ENCODE measurements at places on chromosomes 3 and 15.

DNA sequence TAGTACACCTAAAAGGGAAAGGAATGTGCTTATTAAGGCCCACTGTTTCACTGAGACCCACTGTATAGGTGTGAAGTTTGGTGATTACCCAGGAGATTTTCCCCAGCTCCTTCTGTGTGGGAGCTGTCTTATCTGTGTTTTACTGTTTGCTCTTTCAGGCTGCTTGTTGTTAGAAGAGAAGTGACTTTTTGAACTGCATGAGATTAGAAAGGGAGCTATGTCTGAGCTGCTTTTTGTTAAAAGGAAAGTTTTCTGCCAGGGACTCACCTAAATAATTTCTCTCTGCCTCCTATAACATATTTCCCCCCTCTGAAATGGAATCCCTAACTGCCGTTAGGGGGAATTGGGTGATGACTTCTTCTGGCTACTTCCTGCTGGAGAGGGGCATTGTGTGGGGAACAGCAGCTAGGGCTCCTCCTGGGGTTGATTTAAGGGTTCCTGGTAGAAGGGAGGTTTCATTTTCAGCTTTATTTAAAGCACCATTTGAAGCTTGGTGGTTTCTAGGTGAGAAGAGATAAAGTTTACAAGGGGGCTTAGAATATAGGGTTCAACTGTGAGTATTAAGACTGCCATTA, 77.1 kb upstream of the ATP11B start:
- peak; percentile 54 for DNase-seq

DNA sequence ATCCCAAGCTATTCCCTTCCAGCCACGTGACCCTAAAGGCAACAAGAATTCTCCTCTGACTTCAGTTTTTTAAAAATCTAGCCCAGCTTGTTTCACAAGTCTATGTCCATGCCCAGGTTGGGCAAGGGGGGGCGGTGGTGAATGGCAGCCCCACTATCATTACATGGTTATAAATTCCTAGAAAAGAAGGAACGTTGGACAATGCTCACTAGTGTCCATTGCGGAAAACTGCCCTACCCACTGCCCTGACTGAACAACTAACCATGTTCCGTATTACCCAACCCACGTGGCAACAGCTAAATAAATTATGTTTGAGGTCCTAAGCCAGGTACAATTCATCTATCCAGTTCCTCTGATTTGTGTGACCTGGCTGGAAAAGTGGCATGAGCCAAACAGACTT, 8.7 kb upstream of the TAFA4 start:
- no peak for DNase-seq

- no peak for DNase-seq
Observed at GRCh38 chr15:75161106-75161916, 40.4 kb upstream of the C15orf39 start.

DNA sequence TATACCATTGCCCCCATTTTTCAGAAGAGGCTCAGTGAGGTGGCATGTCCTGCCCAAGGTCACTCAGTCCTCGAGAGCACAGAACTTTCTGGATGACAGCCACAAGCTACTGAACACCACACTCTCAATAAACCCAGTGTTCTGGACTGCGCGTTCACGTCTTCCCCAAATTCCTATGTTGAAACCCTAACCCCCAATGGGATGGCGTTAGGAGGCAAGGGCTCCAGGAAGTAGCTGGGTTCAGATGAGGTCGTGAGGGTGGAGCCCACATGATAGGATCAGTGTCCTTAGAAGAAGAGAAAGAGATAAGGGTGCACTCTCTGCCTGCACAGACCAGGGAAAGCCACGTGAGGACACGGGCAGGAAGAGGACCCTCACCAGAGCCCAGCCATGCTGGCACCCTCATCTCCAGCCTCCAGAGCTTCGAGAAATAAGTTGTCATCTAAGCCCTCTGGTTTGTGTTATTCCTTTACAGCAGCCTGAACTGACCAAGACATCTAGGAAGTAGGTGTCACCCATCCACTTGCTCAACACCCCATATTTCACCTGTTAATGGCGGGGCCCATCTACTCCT, 324.0 kb downstream of the UACA start:
- no peak for DNase-seq

DNA sequence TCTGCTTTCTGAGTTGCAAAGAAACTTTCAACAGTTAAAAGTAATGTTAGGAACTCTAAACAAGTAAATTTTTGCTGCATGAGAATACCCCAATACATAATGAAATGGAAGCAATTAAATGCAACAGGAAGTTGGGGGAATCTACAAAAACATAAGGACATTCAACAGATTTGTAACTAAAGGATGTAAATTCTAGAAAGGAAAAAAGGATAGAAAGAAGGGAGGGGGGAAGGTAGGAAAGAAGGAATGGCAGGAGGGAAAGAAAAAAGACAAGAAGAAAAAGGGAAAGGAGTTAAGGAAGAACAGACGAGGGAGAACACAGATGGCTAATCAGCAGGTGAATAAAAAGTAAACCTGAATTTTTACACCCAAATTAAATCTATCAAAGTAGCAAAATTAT, 22.3 kb upstream of the ANP32A start:
- no peak for DNase-seq

- no peak for DNase-seq
Observed at GRCh38 chr3:10514407-10515069, 9.2 kb upstream of the ATP2B2 start.

- DNase-seq = no peak
Observed at GRCh38 chr15:29664406-29664805, 157.9 kb downstream of the TJP1 start.

- DNase-seq = no peak
Observed at GRCh38 chr3:35422836-35423601, 216.3 kb upstream of the ARPP21 start.

DNA sequence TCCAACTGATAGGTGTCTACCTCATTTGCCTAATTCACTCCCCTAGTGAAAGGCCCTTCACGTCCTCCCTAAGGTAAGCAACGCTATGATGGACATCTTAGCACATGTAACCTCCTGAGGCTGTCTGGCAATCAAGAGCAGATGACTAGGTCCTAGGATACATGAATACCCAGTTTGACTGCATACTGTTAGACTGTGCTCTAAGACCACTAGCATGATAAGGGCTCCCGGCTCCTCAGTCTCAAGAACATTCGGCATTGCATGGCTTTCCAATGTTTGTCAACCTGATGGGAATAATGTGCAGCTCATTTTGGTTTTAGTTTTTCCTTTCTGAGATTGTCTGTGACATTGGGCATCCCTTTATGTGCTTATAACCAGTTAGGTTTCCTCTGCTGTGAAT, 152.1 kb downstream of the UACA start:
- DNase-seq = peak; percentile 34

- peak; percentile 77 for DNase-seq
Observed at GRCh38 chr3:130093741-130094391, 12.2 kb downstream of the ALG1L2 start.

DNA sequence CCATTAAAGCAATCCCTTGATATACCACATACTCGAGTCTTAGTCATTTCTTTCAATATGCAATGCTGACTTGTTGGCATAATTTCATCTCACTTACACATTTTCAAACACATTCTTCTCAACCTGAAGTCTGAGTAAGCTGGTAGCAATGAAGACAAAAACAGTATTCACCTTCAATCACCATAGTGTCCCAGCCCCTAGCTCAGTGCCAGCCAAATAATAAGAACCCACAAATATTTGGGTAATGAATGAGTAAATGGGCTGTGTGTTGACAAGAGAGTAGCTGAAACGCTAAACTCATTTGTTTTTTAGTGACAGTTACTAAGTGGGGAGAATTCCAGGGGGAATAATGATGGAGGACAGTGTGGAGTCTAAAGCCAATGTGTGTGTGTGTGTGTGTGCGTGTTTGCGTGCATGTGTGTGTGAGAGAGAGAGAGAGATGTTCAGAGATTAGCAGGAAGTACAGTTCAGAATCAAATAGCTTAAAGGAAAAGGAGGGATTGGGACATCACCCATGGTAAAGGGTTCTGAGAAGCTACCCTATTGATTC, 165.7 kb downstream of the GAP43 start:
- no peak for DNase-seq

DNA sequence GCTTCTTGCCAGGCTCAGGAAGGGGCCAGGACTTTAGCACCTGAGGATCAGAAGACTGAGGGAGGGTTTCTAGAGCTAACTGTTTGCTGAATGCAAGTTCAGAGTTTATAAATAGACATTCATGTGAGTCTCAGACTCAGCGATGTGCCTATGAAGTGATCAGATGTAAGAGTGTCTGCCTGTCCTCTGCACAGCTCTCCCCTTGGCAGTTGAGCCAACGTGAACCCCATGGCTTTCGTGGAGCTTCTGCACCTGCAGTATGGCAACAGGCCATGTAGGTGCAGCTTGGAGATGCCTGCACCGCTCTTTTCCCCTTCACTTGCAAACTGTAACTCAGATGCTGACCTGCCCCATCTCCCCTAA, 141.9 kb downstream of the CHDH start:
- no peak for DNase-seq

DNA sequence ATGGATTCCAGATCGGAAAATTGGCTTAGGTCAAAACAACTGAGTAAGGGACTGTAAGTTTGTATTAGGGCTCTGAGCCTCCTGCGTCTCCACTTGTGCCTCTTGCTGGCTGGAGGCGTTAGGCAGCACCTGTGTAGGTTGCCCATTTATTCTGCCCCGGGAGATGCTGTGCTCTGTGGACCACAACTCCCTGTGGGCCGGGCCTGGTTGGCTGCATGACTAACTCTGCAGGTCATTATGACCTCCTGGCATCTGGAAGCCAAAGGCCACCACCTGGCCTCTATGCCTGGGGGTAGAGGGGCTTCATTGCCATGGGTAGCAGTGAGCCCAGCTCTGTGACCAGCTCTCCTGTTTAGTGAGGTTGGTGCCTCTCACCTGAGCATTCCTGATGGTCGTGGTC, 36.0 kb upstream of the BDH1 start:
- no peak for DNase-seq

GRCh38 chr3:30512576-30512975, 93.8 kb upstream of the TGFBR2 start:
- no peak for DNase-seq

DNA sequence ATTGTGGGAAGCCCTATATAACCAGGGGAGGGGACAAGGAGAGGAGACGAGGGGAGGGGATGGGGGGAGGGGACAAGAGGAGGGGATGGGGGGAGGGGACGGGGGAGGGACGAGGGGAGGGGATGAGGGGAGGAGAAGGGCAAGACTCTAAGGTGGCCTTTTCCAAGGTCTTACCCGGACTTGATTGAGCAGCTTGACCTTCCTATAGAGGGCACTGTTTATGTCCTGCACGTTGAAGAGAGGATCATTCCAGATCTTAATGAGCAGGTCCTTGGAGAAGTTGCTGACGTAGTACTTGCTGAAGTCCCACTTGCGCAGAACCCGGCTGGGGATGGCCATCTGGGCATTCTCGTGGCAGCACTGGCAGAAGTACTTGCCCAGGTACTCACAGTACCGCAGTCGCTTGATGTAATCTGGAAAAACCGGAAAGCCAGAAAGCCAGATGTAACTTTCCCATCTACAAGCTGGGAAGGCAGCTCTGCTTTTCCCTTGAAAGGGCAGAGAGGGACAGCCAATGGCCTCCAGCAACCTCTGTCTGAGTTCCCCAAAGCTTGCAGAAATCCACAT, 55.7 kb downstream of the RUBCN start:
- DNase-seq = no peak

- no peak for DNase-seq
Observed at GRCh38 chr3:144051211-144051610, 79.6 kb downstream of the DIPK2A start.

GRCh38 chr15:74332611-74333010, 34.8 kb downstream of the CYP11A1 start:
- DNase-seq = no peak

GRCh38 chr15:60217161-60217560, 180.6 kb downstream of the ANXA2 start:
- no peak for DNase-seq

DNA sequence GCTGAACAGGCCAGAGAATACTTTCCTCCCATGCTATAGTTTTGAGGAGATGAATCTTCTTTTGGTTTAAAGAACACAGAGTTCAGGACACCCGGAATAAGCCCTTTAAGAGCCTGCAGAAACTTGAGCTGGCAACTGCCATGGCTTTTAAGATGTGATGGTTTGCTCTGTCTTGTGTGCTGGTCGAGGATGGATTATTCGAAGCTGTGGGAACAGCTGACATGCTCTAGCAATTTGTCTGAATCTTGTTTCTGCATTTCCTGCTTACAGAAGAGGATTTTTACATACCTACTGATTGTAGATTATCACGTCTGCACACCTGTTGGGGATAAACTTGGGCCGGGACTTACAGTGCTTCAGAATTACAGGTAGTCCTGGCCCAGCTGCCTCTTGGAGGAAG, 396.9 kb downstream of the LRTM1 start:
- no peak for DNase-seq
